Ovary (tissue), 10 donors: ENCODE measurements at places on chromosomes 13 and 19. TPM values are rescaled to one million over a fixed set of nuclear protein-coding genes. Genes with fewer than 3 reads are reported as not detected.

ACP4 gene
- polyA plus RNA-seq = not detected

ZNF575 gene
- 1.7 TPM for polyA plus RNA-seq

LHB gene
- not detected for polyA plus RNA-seq

GRCh38 chr19:1269478-1270212, 513 bp downstream of the CIRBP start:
- peak overlapping the region; percentile 74 for H3K4me3 ChIP-seq
- H3K4me1 ChIP-seq = peaks cover 39% of the 10 kb centered on the region
- no peaks in the 10 kb centered on the region for H3K27me3 ChIP-seq
- H3K27ac ChIP-seq = peak overlapping the region; percentile 100
- DNase-seq = peak; percentile 90
